ENCODE measurements at places on chromosomes 12 and 14.

DNA sequence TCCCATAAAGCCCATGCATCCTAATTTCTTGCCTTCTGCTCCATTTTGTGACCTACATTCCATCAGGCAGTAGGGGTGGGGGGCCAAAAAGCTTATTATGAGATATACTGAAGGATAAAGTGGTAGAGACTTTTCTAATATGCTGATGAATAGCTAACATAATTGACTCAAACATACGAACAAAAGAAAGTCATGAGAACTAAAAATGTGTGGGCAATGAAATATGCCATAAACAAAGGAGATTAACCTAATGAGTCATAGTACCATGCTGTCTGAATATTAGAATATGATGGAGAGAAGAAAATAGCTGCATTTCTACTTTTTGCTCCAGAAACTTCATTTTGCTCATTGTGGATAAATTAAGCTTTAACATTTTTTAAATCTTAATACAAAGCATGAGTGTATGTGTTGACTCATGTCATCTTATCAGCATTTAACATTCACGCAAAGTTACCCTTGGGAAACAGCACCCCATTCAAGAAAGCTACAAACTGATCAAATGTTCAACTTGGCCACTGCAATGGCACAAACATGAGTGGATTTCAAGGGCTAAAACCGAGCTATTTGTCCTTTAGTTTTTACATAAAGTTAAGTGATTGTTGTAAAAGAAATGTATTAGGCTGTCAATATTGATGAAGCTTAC is 64.0 kb upstream of the DIO2 start:
- no peak for DNase-seq

DNA sequence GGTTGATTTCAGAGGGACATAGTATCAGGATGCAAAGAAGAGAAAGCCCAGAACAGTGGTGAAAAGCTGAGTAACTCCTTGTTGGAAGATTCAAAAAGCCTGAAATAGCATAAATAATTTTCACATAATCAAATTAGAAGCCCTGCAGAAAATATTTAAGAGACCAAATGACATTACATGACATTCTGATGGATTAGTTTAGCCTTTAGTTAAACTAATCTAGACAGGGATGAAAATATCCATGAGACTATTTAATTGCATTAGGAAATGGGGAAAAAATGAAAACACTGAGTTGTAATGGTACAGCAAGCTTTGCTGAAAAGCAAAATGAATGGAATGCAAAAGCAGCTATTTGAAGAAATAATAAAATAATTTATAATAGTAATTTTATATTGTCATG is 91.8 kb downstream of the KIF21A start:
- no peak for DNase-seq

- no peak for DNase-seq
These were observed 1.7 kb downstream of the ORAI1 start for GRCh38 chr12:121628037-121628436.

GRCh38 chr14:55734731-55735130 is 154.7 kb downstream of the KTN1 start:
- DNase-seq = no peak

DNA sequence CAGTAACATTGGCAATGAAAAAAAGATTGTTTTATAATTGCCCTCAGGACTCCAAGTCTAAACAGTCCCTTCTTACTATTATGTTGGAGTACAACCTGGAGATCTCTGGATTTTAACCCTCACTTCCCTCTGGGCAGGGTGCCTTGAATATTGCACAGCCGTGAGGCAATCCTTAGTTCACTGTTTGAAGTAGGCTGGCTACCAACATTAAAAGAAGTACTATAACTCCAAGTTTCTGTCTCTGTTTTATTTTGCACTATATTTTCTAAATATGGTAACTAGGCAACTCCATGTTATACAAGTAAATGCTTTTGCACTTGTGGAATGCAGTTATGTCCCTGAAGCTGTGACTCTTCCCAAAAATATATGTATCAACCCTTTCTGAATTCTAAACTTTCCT is 490.7 kb downstream of the EGLN3 start:
- no peak for DNase-seq

DNA sequence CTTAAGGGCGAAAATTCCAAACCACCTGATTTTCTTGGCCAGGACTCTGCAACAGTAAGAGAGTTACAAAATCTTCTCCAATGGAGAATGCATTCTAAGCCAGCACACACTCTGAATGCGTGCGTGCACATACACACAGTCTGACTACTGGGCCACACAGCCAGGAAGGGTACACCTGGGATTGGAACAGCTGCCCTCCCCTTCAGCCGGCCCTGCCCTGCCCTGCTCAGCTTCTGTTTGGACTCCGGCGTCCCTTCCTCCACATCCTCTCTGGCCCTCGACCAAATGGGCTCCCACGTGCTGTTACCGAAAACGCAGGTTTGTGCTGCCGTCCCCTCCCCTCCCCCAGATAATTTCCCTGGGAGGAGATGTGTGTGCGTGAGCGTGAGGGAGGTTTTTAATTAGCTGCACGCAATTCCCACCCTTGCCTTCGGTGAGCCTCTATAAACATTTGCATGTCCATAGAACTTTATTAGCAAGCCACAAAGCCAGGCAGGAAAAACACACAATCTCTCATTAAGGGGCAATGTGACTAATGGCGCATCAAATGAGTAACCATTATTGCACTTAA is 43.0 kb downstream of the CCNK start:
- no peak for DNase-seq

DNA sequence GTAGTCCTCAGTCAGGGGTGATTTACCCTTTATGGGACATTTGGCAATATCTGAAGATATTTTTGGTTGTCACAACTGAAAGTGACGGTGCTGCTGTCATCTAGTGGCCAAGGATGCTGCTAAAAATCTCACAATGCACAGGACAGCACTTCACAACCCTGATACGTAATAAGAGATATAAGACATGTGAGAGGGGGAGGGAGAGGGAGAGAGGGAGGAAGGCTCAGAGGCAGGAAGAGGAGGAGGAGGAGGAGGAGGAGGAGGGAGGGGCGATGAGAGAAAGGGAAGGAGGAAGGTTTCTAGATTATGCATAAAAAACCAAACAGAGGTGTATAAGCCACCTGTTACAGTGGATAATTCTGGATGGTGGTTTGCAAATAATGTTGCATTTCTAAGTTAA is 14.3 kb downstream of the MYL2 start:
- no peak for DNase-seq

DNA sequence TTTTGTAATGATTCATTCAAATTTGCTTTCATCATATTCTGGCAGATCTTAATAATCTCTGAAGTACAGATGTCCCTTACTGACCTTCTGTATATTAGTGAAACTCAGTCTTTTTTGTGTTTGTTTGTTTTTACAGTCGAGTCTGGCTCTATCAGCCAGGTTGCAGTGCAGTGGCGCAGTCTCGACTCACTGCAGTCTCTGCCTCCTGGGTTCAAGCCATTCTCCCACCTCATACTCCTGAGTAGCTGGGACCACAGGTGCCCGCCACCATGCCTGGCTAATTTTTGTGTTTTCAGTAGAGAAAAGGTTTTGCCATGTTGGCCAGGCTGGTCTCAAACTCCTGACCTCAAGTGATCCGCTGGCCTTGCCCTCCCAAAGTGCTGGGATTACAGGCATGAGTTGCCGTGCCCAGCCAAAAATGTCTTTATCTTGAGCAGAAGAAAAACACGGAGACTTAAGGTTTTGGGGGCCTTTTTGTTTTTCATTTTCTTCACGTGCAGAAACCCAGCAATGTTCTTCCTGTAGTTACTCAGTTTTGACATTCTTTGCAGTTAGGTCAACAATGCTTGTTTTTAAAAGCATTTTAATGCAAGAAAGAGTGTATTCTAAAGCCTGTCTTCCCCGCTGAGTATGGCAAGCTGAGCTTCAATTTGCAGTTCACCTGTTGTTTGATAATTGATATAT is 79.5 kb downstream of the FAR2 start:
- DNase-seq = no peak

GRCh38 chr12:72313806-72314205 is 41.6 kb downstream of the TRHDE start:
- DNase-seq = no peak

DNA sequence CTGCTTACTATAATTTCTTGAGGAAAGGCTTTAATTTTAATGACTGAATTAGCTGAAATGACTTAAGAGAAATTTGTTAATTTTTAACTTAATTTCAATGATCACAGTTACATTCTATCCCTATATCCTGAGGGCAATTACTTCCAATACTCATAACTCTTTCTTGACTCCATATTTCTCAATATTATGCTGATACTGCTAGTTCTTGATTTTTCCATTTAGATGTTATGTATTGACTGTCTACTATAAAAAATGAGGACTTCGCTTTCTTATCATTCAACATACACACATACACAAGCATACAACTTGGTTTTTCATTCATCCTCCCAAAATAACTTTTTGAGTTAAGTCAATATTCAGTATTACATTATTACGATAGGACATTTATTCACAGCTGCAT is 176.2 kb downstream of the PHLDA1 start:
- DNase-seq = no peak

GRCh38 chr12:123572391-123572790 is 12.0 kb upstream of the TMED2 start:
- no peak for DNase-seq

DNA sequence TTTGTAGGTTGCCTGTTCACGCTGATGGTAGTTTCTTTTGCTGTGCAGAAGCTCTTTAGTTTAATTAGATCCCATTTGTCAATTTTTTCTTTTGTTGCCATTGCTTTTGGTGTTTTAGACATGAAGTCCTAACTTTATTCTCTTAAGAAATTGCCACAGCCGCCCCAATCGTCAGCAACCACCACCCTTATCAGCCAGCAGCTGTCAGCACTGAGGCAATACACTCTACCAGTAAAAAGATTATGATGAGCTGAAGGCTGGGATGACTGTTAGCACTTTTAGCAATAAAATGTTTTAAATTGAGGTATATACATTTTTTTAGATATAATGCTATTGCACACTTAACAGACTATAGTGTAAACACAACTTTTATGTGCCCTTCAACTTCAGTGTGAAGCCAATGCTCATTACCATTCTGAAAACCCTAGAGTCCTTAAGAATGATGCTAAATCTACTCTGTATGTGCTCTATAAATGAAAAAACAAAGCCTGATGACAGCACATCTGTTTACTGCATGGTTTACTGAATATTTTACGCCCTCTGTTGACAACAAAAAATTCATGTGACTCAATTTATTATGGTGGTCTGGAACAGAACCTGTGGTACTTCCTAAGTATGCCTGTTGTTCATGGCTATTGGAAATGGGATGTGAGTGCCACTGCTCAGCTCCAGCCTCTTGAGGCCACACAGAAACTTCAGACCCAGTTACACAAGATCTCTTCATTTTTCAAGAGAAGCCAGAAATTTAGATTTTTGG is 197.4 kb downstream of the DUSP6 start:
- no peak for DNase-seq

GRCh38 chr12:81758421-81759189 is 545 bp downstream of the PPFIA2 start:
- DNase-seq = no peak

DNA sequence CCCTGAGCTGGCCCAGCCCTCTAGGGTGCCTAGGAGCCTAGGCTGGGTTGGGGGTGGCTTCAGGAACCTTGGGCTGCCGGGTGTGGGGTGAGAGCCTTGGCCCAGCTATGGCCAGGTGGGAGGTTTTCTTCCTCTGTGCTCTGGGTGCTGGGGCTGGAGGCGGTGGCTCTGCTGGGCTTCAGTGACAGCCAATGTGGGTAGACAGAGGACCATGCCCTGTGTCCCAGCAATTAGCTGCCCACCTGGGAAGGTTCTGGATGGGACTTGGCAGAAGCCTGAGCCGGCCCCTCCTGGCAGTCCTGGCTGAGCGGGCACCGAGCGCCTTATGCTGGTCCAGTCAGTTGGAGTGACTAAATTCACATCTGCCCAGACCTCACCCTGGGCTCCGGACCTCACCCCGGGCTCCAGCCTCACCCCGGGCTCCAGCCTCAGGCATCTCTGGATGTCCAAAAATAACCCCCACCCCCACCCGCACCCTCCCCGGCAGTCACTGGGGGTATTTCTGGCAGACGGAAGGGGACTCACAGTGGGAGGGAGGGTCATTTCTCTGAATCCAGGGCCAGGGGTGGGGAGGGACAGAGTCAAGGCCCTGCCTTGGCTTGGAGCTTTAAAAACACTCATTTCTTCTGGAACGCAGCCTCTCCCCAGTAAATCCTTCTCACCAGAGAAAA is 46.9 kb downstream of the CYP46A1 start:
- no peak for DNase-seq

GRCh38 chr12:130838284-130838950 is 633 bp downstream of the STX2 start:
- peak; percentile 24 for DNase-seq

GRCh38 chr14:64149921-64150320 is 144.2 kb downstream of the ESR2 start:
- DNase-seq = no peak

GRCh38 chr12:50166799-50167048 is 445 bp downstream of the CERS5 start:
- no peak for DNase-seq

- no peak for DNase-seq
These were observed 9.8 kb upstream of the SSTR1 start for GRCh38 chr14:38197784-38198335.

GRCh38 chr12:41521872-41522379 is 333.8 kb downstream of the PDZRN4 start:
- DNase-seq = no peak

GRCh38 chr12:101909646-101910045 is 32.3 kb downstream of the DRAM1 start:
- no peak for DNase-seq

- DNase-seq = no peak
These were observed 105.8 kb upstream of the SINHCAF start for GRCh38 chr12:31431721-31432240.

GRCh38 chr14:97185186-97185585 is 388.0 kb downstream of the VRK1 start:
- no peak for DNase-seq

- peak; percentile 1 for DNase-seq
These were observed 44.5 kb downstream of the RERGL start for GRCh38 chr12:18045446-18045992.

DNA sequence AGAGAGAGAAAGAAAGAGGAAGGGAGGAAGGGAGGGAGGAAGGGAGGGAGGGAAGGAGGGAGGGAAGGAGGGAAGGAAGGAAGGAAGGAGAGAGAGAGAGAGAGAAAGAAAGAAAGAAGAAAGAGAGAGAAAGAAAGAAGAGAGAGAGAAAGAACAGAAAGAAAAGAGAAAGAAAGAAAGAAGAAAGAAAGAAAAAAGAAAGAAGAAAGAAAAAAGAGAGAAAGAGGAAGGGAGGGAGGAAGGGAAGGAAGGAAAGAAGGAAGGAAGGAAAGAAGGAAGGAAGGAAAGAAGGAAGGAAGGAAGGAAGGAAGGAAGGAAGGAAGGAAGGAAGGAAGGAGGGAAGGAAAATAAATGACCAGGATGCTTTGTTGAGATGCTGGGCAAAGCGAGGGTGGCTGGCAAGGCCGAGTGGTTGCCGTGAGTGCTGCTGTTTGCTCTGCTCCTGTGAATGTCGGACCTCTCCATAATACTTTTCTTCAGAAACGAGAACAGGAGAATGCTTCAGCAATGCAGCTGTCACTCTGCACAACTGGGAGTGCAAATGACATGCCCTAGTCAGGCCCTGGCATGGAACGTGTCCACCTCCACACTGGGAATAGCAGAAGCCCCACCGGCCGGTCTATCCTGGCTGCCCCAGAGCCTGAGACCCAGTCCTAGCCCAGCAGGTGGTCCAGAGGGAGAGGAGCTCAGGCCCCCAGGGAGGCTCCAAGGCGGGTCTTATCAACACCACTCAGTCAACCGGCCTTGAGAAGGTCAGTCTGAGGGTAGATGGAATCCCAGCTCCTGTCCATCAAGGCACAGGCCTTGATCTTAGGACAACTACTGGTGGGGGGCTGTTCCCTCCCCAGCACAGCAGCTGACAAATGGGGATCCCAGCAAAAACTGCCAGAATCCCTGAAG is 25.1 kb upstream of the EIF5 start:
- no peak for DNase-seq

All from SHP77 (cell line).